Peyer's patch (tissue), 4 donors: ENCODE measurements at places on chromosomes 2 and 18. TPM values are rescaled to one million over a fixed set of nuclear protein-coding genes. Genes with fewer than 3 reads are reported as not detected.

Gene DSC2
- 90.0 TPM for total RNA-seq

Gene DYNAP
- total RNA-seq, result not detected

Gene NT5C1B
- total RNA-seq, result not detected

Gene IGFBP5
- 41.5 TPM for total RNA-seq

Gene ARHGEF4
- total RNA-seq, result 1.1 TPM

Gene HOXD13
- not detected for total RNA-seq

Gene NEUROD1
- 3.5 TPM for total RNA-seq

Gene REEP1
- 12.0 TPM for total RNA-seq

- H3K4me1 ChIP-seq, result no peaks in the 10 kb centered on the region
- no peak overlapping the region for H3K27ac ChIP-seq
- no peak overlapping the region for H3K4me3 ChIP-seq
- DNase-seq, result no peak
- no peaks in the 10 kb centered on the region for H3K27me3 ChIP-seq
These were observed 4.0 kb downstream of the APLF start for GRCh38 chr2:68471385-68471784.

DNA sequence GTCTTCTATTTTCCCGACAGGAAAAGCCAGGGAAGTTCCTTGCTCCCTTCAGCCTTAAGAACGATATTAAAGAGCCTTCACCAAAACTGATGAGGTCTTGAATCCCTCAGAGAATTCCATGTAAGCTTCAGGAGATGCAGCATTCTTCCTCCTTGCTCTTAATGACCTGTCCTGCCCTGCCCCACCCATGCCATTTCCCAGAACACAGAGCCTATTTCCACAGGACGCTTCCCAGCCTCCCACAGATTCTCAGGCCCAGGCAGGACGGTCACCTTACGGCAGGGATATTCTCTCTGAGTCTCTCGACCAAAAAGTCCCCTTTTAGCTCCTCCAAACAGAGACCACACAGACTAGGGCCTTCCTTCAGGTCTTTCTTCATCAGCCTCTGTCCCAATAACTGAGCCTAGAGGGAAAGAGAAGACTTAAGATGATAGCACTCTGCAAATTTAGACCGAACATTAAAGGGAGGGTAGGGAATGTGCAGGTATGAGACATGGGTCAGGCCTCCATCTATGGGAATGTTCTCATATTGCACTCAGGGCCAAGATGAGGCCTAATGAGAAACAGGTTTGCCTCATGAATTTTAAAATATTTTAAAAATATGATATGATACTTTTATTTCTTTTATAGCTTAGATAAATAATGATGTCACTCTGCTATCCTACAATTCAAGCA lies 62.1 kb downstream of the COBLL1 start:
- no peaks in the 10 kb centered on the region for H3K27me3 ChIP-seq
- DNase-seq, result no peak
- no peak overlapping the region for H3K4me3 ChIP-seq
- H3K27ac ChIP-seq, result no peak overlapping the region
- no peaks in the 10 kb centered on the region for H3K4me1 ChIP-seq

DNA sequence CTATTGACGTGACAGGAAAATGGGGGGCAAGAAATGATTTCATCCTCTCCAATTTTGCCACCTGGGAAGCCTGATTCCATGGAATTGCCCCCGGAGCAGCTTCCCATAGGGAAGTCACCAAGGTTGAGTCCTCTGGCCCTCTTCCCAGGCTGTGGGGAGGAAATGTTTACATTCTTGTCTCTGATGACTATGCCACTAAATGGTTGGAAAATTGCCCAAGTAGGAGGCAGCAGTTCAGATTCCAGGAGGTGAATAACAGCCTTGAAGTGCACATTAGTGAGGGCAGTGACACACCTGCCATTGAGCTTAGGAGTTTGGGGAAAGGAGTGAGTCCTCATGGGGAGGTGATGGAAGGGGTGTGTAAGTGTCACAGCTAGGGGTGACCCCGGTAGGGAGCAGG lies 449.2 kb upstream of the DCC start:
- no peaks in the 10 kb centered on the region for H3K36me3 ChIP-seq
- no peak overlapping the region for H3K4me3 ChIP-seq
- no peak for DNase-seq
- no peak overlapping the region for H3K27ac ChIP-seq
- H3K4me1 ChIP-seq, result no peaks in the 10 kb centered on the region
- no peaks in the 10 kb centered on the region for H3K27me3 ChIP-seq

GRCh38 chr2:128750328-128751165 lies 431.9 kb upstream of the HS6ST1 start:
- H3K36me3 ChIP-seq, result no peaks in the 10 kb centered on the region
- no peak overlapping the region for H3K27ac ChIP-seq
- no peak for DNase-seq
- H3K4me1 ChIP-seq, result peaks cover 2% of the 10 kb centered on the region

DNA sequence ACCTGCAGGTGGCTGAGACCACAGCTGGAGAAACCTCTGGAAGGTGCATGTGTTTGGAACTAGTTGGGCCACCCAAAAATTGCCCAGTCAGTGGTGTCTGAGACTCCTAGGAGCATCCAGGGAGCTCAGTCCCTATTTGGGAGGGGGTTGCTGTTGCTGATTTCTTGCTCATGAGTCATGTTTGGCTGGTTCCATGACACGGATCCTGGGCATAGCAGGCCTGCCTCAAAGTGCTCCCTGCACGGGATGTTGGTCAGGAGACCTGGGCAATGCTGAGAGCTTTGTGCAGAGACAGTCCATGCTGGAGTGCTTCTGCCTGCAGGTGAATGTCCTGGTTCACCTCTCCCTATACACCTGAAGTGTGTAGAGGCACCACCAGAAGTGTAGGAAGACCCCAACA lies 194.2 kb downstream of the GLI2 start:
- no peaks in the 10 kb centered on the region for H3K4me1 ChIP-seq
- H3K36me3 ChIP-seq, result no peaks in the 10 kb centered on the region
- H3K27me3 ChIP-seq, result no peaks in the 10 kb centered on the region
- no peak overlapping the region for H3K27ac ChIP-seq

DNA sequence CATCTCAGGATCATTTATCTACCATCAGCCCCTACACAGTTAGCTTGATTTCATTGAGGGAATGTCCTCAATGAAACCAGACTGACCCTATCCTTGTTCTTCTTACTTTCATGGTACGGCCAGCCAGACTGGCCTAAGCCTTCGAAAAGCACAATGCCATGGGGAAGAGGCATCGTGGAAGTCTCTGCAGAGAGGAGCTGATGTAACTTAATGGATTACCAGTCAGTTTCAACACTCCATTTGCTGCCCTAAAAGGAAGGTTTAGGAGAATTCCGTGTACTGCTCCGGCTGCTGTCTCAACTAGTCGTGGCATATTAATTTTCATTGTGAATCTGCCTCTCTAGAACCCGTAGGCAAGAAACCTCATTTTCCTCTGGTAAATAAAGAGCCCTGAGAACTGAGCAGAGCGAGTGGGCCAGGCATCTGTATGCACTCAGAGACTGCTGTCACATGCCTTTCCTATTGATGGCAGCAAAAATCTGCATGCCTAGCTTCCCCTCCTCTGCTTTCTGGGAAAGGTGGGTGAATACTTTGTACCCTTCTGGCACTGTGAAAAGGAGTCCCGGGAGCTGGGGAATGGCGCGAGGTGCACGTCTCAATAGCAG lies 184.9 kb downstream of the KLHL29 start:
- H3K4me3 ChIP-seq, result no peak overlapping the region
- DNase-seq, result no peak

- no peak for DNase-seq
- H3K36me3 ChIP-seq, result no peaks in the 10 kb centered on the region
- H3K4me3 ChIP-seq, result no peak overlapping the region
- no peaks in the 10 kb centered on the region for H3K27me3 ChIP-seq
- H3K27ac ChIP-seq, result no peak overlapping the region
These were observed 611.2 kb downstream of the ARHGAP15 start for GRCh38 chr2:143740431-143740830.

DNA sequence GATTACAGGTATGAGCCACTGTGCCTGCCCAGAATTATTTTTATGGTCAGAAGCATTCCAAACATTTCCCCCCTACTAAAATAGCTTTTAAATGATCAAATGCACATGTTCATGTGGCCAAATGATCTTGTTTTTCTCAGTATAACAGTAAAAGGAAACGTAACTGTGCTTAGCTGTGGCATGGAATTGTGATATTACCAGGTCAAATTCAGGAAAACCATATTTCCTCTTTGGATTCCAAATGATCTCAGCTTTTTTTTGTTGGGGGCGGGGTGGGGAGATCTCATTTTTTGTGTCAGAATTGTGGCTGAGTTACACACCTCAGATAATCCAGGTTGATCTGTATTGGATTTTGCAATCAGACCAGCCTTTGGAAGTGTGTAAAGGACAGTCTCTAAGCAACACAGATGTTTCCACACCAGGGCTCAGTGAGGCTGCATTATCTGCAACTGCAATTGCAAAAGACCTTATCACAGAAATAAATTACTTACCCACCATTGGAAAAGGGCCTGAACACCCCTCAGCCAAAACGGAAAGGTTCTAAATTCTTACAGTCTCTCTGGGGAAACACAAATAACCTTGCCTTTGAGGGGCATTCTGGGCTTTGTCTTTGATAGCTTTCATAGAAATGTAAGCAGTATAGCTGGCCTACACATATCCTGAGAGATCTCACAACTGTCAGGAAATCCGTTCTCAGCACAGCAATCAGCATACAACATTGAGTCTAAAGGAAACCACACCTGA lies 8.4 kb downstream of the CASP10 start:
- H3K27ac ChIP-seq, result peak overlapping the region; percentile 33
- H3K4me1 ChIP-seq, result peaks cover 33% of the 10 kb centered on the region
- DNase-seq, result no peak
- no peak overlapping the region for H3K4me3 ChIP-seq
- H3K36me3 ChIP-seq, result no peaks in the 10 kb centered on the region

DNA sequence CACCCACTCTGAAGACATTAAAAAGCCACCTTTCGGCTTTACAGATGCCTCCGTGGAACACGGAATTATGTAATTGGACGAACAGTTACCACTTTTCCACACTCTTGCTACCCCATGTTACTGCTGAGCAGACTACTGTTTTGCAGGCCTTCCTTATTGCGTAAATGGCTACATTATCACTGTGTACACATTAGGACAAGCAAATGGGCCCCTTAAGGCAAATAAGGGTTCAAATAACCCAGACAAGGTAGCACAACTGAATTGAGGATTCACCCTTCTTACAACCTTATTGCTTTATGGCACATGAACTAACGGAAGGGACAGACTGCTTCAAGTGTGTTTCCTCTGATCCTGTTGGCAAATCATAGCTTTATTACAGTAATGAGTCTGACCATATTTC lies 832.2 kb upstream of the FANCL start:
- H3K4me1 ChIP-seq, result no peaks in the 10 kb centered on the region
- no peak overlapping the region for H3K4me3 ChIP-seq
- no peak overlapping the region for H3K27ac ChIP-seq
- no peak for DNase-seq
- no peaks in the 10 kb centered on the region for H3K27me3 ChIP-seq

DNA sequence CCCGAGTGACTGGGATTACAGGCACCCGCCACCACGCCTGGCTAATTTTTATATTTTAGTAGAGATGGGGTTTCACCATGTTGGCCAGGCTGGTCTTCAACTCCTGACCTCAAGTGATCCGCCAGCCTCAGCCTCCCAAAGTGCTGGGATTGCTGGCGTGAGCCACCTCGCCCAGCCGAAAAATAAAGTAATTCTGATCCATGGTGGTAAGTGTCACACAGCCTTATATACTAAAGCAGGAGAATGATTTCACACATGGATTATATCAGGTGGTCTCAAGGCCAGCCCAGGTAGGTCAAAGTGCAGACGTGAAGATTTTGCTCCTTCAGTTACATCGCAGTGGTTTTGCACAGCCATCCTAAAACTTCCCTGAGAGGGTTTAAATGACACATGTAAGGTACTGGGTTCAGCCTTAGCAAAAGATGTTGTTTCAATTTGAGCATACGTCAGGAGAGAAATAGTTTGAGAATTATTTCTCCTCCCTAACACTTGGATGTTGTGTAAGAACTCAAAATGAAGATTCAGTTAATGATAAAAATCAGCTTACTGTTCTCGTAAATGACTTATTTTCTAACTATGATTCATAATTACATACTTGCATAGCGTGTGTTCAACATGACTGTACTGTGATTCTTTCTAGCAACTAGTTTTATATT lies 93.0 kb upstream of the SLC39A10 start:
- H3K27ac ChIP-seq, result no peak overlapping the region
- H3K4me3 ChIP-seq, result no peak overlapping the region

- H3K36me3 ChIP-seq, result no peaks in the 10 kb centered on the region
- DNase-seq, result no peak
- H3K4me1 ChIP-seq, result no peaks in the 10 kb centered on the region
- H3K27ac ChIP-seq, result no peak overlapping the region
These were observed 139.0 kb upstream of the HS6ST1 start for GRCh38 chr2:128457716-128458115.

GRCh38 chr2:239938651-239939486 lies 86.3 kb downstream of the NDUFA10 start:
- H3K36me3 ChIP-seq, result no peaks in the 10 kb centered on the region
- no peaks in the 10 kb centered on the region for H3K4me1 ChIP-seq
- no peak for DNase-seq
- no peaks in the 10 kb centered on the region for H3K27me3 ChIP-seq
- no peak overlapping the region for H3K4me3 ChIP-seq
- H3K27ac ChIP-seq, result no peak overlapping the region

DNA sequence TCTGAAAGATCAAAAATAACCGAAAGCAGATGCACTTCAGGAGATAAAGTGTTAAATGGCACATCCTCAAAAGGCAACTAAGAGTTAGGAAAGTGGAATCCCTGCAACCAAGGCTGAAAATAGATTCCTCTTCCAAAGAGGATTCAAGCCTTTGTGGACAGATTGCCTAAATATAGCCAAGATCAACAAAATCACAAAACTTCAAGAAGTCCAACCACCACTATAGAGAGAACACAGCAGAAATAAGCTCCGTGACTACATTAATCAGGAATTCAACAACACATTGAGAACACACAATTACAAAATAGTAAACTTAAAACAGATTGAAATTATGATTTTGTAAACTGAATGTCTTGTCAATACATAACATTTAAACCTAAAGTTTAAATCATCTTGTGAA lies 165.7 kb downstream of the LNPK start:
- H3K4me3 ChIP-seq, result no peak overlapping the region
- no peaks in the 10 kb centered on the region for H3K4me1 ChIP-seq
- no peaks in the 10 kb centered on the region for H3K36me3 ChIP-seq
- H3K27ac ChIP-seq, result no peak overlapping the region
- no peaks in the 10 kb centered on the region for H3K27me3 ChIP-seq

DNA sequence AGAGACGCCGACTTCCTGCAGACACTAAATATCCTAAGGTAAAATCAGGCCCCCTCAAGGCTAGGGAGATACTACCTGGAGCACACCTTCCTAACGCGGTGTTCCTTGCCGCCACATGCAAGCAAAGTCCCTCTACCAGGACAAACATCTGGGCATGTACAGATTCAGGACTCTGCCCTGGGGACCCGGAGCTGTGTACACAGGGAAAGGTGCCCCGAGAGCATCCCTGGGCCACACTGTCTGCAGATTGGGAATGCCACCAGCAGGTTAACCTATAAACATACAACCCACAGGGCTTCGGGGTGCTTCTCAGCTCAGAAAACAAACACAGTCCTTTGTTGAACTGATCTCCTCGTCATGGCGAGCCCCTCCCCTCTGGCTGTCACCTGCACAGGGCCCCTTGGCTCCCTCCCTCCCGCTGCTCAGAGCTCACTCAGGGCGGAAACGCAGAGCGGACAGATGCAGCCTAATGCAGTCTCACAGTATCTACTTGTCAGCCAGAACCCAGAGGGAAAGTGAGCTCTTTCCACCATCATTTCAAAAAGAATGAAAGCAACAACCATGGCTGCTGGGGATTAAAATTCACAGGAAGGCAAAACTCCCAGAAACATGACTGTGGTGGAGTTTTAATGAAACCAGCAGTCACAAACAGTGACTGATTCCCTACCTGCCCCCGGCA lies 218.8 kb downstream of the HDAC4 start:
- H3K36me3 ChIP-seq, result peaks cover 54% of the 10 kb centered on the region
- no peak overlapping the region for H3K27ac ChIP-seq
- DNase-seq, result peak; percentile 30
- no peaks in the 10 kb centered on the region for H3K4me1 ChIP-seq
- no peak overlapping the region for H3K4me3 ChIP-seq
- H3K27me3 ChIP-seq, result no peaks in the 10 kb centered on the region
